ENCODE measurements at places on chromosomes 2 and 18. TPM values are rescaled to one million over a fixed set of nuclear protein-coding genes. Genes with fewer than 3 reads are reported as not detected.

- no peak for DNase-seq
Observed at GRCh38 chr2:127357591-127357990, 30.2 kb downstream of the MAP3K2 start.

The RUFY4 gene
- total RNA-seq, result 2.1 TPM

DNA sequence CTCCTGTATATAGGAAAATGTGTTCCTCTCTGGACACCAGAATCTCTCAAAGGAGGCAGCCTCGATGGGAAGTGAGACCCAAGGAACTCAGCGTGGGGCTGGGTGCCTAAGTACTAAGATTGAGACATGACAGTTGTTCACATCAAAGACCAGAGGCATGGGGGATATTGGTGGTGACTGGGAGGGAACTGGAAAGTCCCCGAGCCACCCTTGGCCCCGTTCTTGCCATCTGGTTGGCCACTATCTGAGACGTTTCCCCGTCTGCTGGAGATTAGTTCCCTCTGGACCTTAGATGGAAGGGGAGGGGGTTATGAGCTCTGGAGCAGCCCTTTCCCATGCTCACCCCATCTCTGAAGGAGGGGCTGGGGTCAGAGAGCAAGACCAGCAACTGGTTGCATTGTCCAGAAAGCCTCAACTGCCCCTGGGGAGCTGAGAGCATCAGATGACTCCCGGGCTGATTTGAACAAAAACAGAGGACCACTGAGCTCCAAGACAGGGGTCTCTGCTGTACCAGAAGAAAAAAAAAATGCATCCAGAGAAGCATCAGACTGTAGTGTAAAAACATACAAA, 11.8 kb downstream of the FBLN7 start:
- DNase-seq, result no peak

The TRAF3IP1 gene
- 8.4 TPM for total RNA-seq

GRCh38 chr2:108934583-108935245, 54.3 kb downstream of the EDAR start:
- no peak for DNase-seq

- no peak for DNase-seq
Observed at GRCh38 chr2:170271340-170271739, 93.4 kb downstream of the MYO3B start.

The TEX51 gene
- total RNA-seq, result not detected

- DNase-seq, result no peak
Observed at GRCh38 chr18:74784752-74785151, 187.1 kb downstream of the ZNF407 start.

The PPP3R1 gene
- total RNA-seq, result 59.8 TPM
